DMS79 treated with DMSO at 0.1 percent for 48 hours (cell line): ENCODE measurements at places on chromosomes 1 and 21.

DNA sequence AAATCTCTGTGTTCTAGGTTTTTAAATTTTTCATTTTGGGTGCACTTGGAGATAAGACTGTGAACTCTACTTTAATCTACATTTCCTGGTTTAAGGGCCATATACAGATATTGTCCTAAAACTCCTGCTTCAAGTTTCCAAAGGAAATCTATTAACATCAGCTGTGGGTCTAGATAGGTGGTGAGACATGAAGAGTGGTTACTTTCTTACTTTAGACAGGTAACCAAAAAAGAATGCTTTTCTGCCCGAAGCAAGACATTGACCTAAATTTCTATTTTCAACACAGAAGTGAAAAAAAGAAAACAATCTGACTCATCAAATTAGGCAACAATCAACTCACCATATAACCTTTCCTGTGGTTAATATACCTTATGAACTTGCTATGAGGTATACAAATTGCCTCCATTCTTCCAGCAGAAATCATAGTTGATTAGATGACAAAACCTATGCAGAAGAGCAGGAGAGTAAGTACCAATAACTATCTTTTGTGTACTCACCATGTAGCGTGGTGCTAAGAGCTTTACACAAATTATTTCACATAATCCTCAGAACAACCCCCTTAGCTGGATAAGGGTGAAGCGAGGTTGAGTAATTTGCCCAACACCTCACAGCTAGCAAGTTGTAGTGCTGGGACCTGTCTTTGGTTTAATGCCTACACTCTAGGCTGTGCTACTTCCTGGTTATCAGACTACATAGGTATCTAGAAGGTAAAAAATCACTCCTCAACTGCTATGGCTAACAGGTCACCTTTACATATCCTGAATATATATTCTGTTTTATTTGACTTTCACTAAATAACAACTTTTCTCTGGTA is 23.4 kb upstream of the PTPN14 start:
- no peak for DNase-seq

GRCh38 chr1:183021405-183022201 is 1.6 kb upstream of the LAMC1 start:
- no peak for DNase-seq

- DNase-seq = no peak
Measured at GRCh38 chr1:185966471-185966870, 232.3 kb downstream of the HMCN1 start.

DNA sequence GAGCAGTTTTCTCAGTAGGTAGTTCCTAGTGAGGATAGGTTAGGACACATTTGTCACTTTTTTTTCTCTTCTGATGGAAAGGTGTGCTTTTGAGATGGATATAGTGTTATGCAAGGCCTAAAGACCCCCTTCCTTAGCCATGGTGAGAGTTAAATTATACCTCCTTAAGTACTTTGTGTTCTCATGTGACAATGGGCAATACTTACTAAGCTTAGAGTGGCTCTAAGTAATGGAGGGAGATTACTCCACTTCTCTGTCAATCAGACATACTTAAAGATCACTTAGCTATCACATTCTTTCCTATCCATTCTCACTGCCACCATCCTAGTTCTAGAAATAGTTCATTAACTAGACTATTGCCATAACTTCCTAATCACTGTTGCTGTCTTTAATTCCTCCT is 265.6 kb downstream of the PBX1 start:
- no peak for DNase-seq

DNA sequence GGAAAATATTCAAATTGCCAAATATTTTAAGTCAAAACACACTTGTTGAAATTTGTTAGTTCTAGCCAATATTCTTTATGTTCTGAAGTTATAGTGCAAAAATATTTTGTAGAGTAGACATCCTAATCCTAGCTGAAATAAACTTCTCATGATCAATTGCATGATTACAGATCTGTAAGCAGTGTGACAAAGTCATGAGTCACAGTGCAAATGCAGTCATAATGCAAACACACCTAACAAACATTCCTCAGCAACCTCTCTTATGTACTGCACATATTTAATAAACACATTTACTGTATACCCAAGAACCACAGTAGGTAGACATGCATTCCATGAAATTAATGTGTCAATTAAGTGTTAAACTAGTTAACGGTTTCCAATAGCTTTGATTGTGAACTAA is 1857.4 kb downstream of the NCAM2 start:
- DNase-seq = no peak

DNA sequence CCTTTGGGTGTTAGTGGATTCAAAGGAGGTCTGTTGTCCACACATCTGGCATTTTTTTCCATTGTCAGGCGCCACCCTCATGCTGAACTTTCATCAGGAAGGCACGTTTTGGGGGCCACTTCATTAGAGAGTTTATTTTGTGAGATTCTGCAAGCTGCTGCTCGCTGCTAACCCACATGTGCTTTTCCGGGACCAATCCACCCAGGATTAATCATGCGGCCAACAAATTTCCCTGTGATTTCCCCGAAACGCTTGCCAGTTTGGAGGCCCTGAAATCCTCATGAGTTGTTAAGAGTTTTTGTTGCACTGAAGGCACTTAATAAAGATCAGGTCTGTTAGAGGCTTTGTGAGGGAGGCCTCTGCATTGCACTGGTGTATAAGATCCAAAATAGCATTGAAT is 2.4 kb downstream of the PDPN start:
- no peak for DNase-seq

DNA sequence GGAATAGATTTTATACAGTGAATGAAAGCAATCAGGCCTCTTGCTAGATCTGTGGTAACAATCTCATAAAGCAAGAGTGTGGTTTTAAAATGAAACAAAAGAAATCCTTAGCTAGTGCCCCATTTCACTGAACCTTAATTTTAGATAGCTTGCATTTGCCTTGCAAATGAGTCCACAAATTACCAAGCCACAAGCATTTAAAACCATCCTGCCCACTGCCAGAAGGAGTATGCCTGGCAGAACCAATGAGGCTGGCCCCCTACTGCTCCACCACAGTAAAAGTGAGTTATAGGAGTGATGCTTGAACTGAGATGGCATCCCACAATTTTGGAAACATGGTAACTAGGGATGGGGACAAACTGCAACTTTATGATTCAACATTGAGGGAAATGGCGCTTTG is 206.4 kb upstream of the LMO4 start:
- DNase-seq = no peak

- DNase-seq = no peak
Measured at GRCh38 chr1:62391369-62391971, 45.4 kb upstream of the USP1 start.

DNA sequence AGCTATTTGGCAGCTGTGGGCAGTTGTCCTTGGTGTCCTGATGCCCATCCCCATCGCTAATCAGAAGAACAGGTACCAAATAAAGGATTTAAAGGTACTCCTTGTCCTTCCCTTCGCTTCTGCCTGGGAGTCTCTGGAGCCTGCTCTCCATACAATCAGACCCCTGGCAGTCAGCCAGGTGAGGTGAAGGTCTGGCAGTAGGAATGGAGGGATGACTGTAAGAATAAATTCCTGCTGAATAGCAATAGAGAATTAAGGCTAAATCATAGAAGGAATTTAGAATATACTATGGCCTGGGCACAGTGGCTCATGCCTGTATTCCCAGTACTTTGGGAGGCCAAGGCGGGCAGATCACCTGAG is 9.2 kb downstream of the THBS3 start:
- DNase-seq = no peak

DNA sequence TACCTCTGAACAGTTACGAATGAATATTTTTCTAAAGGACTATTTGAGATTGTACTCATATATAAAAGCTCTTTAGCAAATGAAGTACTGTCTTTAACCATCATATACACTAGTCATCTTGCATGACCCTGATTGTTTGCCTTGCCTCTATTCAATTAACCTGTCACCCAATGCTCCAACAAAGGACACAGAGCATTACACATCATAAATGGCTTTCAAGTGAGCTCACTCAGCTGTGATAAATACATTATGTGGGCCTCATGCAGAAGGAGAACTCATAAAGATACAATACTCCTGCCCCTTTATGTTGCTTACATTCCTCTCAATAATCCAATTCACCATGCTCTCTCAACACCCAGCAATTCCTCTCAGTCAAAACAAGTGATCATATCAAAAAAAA is 993.0 kb upstream of the PRMT6 start:
- DNase-seq = peak; percentile 82

DNA sequence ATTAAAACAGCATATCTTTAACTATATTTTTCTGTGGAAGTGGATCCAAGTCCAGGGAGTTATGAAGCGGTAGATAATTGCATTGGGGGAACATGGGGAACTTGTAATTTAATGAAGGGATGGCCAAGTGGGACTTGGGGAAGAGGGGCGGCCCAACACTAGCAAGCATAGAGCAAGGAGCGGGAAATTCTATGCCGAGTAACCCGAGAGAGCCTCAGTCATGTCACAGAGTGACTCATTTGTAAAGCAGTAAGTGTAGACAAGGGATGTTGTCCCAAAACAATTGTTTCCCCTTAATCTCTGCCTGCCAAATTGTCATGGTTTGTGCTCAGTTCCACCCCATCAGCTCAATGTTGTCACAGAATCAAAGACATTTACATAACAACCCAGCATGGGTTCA is 620.1 kb downstream of the AJAP1 start:
- DNase-seq = no peak

DNA sequence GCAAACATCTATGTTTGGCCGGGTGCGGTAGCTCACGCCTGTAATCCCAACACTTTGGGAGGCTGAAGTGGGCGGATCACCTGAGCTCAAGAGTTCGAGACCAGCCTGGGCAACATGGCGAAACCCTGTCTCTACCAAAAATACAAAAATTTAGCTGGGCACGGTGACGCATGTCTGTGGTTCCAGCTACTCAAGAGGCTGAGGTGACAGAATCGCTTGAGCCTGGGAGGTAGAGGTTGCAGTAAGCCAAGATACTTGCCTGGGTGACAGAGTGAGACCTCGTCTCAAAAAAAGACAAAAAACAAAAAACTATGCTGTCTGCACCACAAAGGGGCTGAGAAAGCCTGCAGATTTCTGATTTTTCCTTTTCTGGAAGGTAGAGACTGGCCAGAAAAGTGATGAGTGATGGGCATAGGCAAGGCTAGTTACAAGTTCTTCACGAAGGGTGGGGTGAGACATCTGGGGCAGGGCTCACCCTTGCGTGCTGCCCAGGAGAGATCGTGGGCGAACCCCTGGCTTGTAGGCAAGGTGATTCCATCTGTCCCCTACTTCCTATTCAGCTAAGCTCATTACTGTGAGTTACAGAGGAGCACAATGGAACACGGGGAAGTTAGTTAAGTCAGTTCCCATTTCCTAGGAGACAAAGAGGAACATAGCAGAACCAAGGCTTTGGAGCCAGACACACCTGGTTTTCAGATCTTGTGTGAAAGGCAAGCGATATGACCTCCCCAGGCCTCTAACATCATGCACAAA is 3.2 kb downstream of the SLC2A1 start:
- no peak for DNase-seq

- DNase-seq = no peak
Measured at GRCh38 chr1:35151220-35151619, 41.7 kb downstream of the SFPQ start.

- peak; percentile 92 for DNase-seq
Measured at GRCh38 chr1:226657895-226658545, 81.1 kb downstream of the ITPKB start.

DNA sequence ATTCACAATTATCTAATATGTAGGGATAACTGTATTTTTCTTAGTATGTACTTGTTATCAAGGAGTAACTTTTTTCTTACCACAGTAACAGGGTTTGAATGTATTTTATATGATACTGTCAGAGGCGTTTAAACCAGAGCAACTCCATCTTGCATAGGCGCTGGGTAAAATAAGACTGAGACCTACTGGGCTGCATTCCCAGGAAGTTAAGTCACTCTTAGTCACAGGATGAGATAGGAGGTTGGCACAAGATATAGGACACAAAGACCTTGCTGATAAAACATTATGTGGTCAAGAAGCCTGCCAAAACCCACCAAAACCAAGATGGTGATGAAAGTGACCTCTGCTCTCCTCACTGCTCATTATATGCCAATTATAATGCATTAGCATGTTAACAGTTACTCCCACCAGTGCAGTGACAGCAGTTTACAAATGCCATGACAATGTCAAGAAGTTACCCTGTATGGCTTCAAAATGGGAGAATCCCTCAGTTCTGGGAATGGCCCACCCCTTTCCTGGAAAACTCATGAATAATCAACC is 64.8 kb downstream of the RPE65 start:
- DNase-seq = no peak

DNA sequence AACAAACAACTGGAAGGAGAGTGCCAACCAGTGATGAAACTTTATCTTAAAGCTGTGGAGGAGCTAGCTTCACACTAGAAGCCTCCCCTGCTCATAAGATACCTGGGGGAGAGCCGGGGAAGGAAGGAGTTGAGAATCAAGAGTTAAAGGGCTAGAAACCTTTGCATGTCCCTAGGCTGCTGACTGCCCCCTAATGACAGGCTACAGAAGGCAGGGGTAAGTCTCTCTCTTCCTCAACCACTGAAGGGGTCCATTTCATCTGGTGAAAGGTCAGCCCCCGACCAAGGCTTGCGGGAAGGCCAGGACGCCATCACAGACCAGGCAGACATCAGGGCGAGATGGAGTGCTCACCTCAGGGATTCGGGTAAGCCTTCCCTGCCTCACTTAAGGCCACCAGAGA is 65.6 kb upstream of the GRHL3 start:
- DNase-seq = no peak

DNA sequence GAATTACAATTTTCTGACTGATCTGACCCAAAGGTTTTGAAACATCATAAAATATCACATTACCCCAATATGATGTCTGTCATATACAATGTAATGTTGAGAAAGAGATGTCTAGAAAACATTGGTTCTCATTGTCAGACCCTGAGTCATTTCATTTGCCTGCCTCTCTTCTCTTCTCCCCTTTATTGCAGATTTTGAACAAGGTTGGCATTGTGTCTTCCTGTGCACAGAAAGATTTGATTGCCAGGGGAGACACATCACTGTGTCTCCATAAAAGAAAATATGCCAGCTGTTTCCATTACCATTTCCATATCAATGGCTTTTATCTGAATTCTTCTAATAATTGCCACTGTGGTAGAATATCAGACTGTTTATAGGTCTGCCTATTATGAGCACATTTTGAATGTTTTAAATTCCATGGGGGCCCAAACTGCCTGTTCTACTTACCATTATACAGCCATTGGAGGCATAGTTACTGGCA is 65.6 kb downstream of the IFI44 start:
- DNase-seq = no peak

GRCh38 chr1:4657960-4658541 is 3.6 kb downstream of the AJAP1 start:
- DNase-seq = no peak

- DNase-seq = no peak
Measured at GRCh38 chr1:43731867-43732531, 24.7 kb downstream of the ST3GAL3 start.

DNA sequence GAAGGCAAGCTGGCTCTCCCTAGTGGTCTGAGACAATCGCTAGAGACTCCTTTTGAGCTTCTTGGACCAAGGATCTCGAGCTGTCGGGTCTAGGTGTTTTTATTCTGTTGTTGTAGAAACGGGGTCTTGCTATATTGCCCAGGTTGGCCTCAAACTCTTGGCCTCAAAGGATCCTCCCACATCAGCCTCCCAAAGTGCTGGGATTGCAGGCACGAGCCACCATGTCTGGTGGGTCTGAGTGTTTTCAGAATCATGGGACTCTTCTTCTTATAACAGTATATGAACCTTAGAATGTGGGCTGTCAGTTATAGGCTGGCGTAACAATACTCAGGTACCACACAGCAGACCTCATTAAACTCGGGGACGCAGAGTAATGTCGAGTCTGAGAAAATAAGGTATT is 33.1 kb downstream of the DNAJC11 start:
- no peak for DNase-seq
